ENCODE measurements at places on chromosomes 2 and 18.

- no peak for DNase-seq
These were observed 90.6 kb downstream of the GLI2 start for GRCh38 chr2:120826260-120826648.

- no peak for DNase-seq
These were observed 139.4 kb upstream of the SIX3 start for GRCh38 chr2:44801841-44802776.

DNA sequence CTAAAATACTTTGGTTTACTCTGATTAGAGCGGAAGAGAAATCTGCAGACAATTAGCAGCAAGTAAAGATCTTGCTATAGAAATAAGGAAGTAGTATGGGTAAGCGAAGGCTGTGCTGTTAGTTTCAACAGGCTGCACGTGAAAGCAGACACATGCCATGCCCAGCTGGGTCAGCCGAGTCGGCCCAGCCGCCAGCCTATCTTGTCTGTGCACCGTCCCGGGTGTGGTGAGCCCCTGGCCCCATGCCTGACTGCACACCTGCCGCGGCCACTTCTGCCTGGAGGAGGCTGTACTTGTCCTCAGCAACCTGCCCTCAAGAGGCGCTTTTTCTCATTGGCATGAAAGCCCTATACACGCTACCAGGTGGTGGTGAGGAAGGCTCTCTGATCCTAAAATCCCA lies 185.5 kb downstream of the SEPTIN10 start:
- DNase-seq: no peak

- no peak for DNase-seq
These were observed 63.2 kb downstream of the DLGAP1 start for GRCh38 chr18:4391859-4392258.

GRCh38 chr18:69127873-69128500 lies 272.7 kb upstream of the DOK6 start:
- DNase-seq: peak; percentile 34

GRCh38 chr2:215870986-215871385 lies 142.4 kb downstream of the MREG start:
- peak; percentile 21 for DNase-seq

DNA sequence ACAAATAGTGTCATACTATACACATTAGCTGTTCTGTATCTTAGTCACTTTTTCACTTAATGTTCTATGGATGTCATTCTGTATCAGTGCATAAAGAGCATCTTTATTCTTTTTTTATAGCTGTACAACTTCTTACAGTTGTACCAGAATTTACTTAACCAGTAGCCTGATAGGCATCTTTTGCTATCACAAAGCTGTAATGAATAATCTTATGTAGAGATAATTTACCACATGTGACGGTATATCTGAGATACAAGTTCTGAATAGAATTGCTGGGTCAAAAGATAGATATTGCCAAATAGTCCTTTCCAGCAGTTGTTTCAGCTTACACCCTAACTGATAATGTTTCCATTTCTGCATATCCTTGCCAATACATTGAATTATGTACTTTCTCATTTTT lies 70.0 kb downstream of the PTRHD1 start:
- DNase-seq: no peak

- no peak for DNase-seq
These were observed 266.9 kb upstream of the EPAS1 start for GRCh38 chr2:46030330-46030729.

All from adipocyte (in vitro differentiated cells).